Tibial artery (tissue), 4 donors: ENCODE measurements at places on chromosomes 5 and 9.

- DNase-seq, result no peak
These were observed 103.2 kb downstream of the MAT2B start for GRCh38 chr5:163608621-163609020.

DNA sequence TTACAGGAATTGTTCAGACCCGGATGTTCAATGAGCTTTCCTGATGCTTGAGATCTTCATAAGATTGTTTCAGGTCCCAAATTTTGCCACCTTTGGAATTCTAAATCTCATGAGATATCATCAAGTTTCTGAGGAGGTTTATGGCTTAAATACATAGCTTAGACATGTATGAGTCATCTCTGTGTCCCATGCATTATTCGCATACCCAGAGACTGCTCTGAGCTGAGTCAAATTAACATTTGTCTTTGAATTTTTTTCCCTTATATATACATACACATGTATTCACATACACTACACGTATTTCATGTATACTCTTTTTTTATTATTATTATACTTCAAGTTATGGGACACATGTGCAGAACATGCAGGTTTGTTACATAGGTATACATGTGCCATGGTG is 744.6 kb downstream of the BRINP1 start:
- no peak for DNase-seq

DNA sequence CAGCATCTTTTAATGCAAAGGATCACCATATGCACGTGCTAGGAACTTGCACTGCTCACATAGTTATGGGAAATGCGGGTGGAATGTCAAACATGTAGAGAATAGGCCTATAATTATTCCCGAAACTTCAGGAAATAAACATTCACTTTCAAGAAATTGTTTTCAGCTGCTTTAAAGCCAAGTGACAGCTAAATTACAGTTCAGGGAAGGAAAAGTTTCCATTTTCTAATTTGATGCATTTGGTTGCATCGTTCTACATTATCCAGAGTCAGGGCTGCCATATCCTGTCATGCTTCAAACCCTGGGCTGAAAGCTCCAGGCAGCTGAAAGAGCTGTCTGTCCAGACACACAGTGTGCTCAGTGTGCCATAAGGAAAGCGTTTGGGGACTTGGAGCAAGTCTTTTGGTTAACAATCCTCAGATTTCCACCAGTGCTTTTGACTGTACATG is 518.1 kb downstream of the CSNK1G3 start:
- no peak for DNase-seq

- no peak for DNase-seq
These were observed 18.9 kb upstream of the ORM1 start for GRCh38 chr9:114303977-114304376.

GRCh38 chr9:16133556-16134227 is 580.8 kb downstream of the CCDC171 start:
- peak; percentile 74 for DNase-seq

DNA sequence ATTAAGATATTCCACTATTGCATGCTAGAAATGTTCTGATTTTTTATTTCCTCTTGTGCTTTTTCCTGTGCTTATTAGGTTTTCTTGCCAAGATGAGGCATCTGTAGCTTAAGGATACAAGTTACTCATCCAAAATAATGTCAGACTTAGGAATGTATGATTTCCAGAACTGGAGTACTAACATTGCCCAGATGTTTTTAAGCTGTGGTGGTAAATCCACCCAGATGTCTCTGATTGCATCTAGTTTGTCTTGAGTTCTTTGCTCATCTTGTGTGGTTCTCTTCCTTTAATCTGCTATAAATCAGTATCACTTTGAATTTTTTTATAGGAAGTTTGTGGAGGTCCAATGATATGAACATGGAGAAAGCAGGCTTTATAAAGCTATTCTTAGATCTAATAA is 337.5 kb upstream of the ZNF608 start:
- no peak for DNase-seq

- DNase-seq, result no peak
These were observed 123.3 kb downstream of the SUSD1 start for GRCh38 chr9:112051812-112052211.

GRCh38 chr9:123772374-123772773 is 157.6 kb downstream of the DENND1A start:
- no peak for DNase-seq

- no peak for DNase-seq
These were observed 3.8 kb downstream of the YIPF5 start for GRCh38 chr5:144166696-144167095.

DNA sequence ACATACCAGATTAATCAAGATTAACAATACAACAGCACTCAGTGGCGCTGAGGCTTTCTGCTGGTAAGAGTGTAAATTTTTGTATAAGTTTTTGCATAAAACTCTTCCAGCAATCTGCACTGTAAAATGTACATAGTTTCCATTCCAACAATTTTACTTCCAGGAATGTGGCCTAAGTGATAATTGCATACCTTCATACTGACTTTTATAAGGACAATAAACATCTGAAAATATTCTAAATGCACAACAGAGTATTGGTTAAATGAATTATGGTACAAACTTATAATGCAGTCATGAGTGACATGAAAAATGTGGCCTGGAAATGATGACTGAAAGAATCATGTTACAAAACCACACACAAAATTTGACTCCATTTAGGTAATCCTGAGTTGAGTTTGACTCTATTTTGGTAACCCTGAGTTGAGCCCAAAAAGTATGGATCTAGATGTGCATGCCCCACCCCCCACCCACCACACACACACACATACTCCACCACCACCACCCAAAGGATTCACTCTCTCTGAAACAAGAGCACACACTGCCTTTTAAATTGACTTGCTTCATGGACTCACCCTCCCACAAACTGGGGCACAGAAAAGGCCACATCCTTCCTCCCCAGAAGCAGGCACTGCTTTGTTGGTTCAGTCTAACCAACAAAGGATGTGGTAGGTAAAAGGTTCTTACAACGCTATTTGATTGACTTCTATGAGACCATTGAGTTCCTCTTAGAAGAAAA is 137.6 kb downstream of the SUSD1 start:
- no peak for DNase-seq

DNA sequence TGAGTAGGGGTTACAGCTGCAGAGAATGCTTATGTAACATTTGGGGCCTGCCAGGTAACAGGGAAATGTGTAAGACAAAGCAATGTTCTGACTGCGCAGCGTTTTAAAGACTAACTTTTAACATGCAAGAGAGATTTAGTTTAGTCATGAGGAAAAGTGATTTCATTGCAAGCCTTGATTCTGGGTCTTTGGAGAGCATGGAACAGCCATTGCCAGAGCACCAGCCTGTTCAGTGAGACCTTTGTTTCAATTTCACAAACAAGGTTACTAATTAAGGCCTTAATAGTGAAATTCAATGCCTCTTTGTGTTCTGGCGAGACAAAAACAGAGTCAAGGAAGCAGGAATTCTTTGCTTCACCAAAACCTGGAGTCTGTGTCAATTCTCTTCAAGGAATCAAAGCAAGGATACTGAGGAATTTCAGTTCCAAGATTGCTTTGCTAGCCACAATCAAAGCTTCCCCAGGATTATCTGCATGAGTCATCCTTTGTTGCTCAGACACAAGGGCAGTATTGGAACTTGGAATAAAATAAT is 14.4 kb downstream of the CKMT2 start:
- no peak for DNase-seq

GRCh38 chr9:39587844-39588499 is 232.5 kb downstream of the SPATA31A1 start:
- DNase-seq, result no peak

DNA sequence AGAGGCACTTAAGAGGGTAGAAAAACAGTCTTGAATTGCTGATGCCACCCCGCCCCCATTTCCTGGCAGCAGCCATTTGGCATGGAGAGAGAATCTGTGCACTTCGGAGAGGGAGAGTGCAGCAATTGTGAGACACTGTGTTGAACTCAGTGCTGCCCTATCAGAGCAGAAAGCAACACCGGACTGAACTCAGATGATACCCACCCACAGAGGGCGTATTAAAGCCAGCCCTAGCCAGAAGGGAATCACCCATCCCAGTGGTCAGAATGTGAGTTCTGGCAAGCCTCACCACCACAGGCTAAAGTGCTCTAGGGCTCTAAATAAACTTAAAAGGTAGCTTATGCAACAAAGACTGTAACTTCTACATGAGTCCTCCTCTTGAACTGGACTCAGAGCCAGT is 88.4 kb upstream of the RGS7BP start:
- DNase-seq, result no peak

DNA sequence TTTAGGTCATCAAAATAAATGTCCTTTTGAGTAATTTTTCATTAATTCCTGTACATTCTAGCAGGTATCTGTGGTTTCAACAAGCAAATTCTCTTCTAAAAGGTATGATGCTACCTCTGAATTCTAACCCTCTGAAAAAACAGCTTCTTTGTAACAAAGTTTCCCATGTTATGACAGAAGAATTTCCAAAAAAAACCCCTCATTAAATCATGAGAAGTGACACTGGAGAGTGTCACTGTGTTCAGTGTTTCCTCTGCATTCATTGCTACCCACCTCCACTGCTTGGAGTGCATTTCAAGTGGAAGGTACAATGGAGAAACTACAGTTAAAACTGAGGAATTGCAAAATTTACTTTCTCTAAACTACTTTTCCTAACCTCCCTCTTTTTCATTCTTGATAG is 10.1 kb downstream of the CDKN2A start:
- no peak for DNase-seq

GRCh38 chr9:23567516-23568165 is 258.4 kb downstream of the ELAVL2 start:
- no peak for DNase-seq

- DNase-seq, result peak; percentile 9
These were observed 133.1 kb downstream of the KCNIP1 start for GRCh38 chr5:170636801-170637477.

- no peak for DNase-seq
These were observed 215.7 kb downstream of the SEMA6A start for GRCh38 chr5:116358911-116359418.

- DNase-seq, result no peak
These were observed 376.4 kb downstream of the CHSY3 start for GRCh38 chr5:130280528-130281217.

GRCh38 chr5:159833846-159834245 is 82.4 kb upstream of the ADRA1B start:
- DNase-seq, result no peak

DNA sequence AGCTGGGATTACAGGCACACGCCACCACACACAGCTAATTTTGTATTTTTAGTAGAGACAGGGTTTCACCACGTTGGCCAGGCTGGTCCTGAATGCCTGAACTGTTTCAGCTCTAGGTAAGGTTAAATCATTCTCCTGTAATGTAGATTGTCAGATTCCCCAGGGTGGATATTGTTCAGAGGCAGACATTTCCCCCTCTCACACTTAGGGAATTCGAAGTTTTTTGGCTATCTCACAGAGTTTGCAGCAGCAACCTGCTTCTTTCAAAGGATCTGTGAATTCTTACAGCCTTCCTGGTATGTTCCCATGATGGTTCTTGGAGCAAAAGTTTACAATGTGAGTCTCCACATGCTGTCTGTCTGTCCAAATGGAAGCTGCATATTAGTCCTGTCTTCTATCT is 15.6 kb upstream of the DIRAS2 start:
- DNase-seq, result no peak

DNA sequence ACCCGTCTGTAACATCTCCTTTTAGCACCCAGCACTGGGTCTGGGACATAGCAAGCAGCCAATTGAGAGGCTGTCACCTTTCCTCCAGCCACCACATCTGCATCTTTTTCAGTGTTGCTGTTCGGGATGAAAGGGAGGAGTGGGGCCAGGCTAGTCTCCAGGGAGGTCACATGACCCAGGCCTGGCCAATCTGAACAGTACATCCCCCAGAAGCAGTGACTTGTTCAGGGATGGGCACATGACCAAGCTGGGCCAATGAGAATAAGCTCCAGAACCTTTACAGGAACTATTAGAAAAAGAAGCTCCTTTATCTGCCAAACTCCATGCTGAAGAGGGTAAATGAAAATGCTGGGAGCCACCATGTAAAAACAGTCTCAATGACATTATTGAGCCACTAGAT is 359.0 kb downstream of the SLIT3 start:
- no peak for DNase-seq

DNA sequence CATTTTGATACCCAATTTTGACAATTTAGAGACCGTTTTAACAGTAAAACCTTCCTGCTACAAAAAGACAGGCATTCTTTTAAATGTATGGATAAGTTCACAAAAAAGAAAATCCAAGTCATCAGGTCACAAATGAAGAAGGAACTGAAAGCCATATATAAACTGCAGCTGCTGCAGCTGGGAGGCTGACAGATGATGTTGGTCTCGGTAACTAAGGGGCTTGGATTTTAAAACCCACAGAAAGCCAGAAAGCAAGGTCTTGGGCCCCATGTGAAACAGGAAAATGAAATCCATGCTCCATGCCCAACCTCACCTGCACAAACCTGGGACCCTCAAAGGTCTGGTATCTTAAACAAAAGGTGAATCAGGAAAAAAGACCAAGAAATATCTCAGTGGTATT is 15.7 kb upstream of the C5orf34 start:
- no peak for DNase-seq

DNA sequence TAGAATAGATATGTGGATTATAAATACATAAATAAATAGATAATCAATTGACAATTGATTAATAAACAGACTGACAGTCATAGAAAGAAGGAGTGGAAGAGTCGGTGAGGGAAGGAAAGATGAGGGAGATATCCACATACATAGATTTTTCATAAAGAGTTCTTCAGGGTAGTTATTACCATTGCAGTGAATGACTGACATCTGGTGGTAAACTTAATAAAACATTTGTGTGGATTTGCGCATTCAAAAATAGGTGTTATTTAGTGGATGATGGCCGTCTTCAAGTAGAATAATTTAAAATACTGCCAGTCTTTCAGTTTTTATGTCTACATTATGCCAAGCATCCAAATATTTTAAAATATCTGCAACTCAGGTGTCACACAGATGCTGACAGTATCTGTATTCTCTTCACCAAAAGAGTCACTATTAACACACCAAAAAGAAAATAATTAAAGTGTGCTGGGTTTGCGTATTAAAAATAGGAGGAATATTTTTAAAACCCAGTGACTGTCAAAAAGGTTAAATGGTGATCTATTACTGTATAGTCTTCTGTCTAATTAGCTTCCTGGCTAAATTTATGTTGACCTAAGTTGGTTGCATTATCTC is 78.8 kb downstream of the GIN1 start:
- DNase-seq, result no peak

DNA sequence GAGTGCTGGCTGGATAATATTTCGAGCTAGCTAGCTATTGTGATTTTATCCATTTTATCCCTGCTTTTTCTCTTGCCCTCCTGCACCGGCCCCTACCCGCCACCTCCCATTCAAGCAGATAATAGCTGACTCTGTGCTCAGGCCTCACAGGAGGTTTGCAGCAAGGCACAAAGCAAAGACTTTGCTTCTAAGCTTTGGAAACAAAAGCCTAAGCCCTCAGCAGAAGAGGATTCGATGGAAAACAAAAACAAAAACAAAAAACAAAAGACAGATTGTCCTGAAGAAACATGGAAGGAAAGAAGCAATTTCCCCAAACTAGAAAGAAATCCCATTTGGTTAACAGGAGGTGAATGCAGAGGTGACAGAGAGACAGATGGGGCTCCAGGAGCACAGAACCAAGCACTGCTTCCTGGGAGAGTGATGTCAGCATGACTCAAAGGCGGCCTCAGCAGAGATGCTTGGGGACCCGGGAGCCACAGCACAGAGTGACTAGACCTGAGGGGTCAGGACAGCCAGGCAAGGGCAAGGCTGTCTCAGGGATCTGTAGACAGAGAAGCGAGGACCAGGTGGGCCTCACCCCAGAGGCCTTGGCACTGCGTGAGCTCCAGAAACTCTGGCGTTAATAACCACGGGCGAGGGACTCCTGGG is 28.4 kb downstream of the MTX3 start:
- DNase-seq, result no peak
